Activated CD4-positive, alpha-beta T cell treated with anti-CD3 and anti-CD28 coated beads, Interleukin-2, Interleukin-6, amounts not matched to agents 100 ng/mL and 50 ng/mL, durations not matched to agents 16 hours and 8 hours (primary cell): ENCODE measurements at places on chromosomes 1 and 21.

DNA sequence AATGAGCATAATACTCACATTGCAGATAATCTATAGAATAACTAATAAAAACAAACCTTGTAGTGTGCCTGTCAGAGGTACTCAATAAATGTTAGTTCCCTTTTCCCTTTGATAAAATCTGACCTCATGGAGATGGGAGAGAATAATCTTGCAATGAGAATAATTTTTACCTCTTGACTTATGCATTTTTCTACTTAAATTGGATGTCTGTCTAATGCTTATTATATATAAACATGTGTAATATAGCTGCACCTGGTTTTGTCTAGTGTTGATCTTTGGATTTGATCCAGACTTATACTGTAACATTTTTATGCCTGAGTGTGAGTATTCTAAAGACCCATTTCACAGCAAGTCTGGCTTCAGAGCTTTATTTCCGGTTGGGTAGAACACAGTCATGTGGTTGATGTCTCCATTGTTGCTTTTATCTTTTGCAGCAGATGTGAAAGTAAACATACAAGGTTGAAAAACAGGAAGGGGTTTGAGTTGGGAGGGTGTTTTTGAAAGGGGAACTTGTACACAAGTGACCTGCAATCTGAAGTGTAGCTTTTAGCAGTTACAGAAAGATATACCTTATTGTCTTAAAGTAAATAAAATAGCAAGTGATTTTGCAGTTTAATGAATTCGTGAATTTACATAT lies 12.4 kb downstream of the EPB41 start:
- DNase-seq, result peak; percentile 79

DNA sequence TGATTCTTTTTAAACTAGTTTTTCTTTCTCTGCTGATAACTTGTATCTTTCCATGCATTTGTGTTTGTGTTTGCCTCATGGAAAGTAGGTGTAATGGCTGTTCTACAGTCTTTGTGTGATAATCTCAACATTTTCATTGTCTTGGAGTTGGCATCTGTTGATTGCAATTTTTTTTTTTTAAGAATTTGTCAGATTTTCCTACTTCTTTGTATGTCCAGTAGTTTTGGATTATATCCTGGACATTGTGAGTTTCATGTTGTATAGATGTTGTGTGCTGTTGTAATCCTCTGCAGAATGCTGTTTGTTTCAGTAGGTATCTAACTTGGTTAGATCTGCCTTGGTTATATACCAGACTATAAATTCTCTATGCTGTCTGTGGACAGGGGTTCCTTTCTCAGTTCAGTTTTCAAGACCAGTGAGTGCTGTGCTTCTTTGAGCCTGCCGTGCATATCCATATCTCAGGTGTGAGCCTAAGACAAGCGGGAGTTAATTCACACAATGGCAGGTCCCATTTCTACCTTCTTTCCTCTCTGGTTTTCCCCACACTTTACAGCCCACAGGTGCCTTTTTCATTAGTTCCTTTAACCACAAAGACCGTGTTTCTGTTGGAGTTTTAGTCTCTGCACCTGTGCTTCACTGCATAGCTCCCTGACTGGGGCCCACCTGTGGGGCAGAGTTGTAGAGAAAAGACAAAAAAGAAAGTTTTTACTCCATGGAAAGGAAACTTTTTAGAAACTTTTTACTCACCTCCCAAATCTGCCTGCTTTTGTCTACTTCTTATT lies 69.9 kb downstream of the ITSN1 start:
- no peak for DNase-seq

DNA sequence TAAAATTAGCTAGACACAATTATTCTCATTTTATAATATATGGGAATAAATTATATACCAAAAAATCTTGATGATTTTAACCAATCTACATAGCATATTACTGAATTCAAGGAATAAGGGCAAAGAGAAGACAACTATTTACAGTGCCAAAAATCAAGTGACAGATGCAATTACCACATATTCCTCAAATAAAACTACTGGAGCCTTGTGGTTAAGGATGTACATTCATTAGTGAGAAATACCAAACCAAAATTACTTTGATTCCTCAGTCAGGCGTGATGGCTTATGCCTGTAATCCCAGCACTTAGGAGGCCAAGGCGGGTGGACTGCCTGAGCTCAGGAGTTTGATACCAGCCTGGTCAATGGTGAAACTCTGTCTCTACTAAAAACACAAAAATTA lies 68.8 kb upstream of the RBM34 start:
- DNase-seq, result no peak

- peak; percentile 58 for DNase-seq
These were observed 68.9 kb downstream of the TENT5C start for GRCh38 chr1:117674521-117675400.

DNA sequence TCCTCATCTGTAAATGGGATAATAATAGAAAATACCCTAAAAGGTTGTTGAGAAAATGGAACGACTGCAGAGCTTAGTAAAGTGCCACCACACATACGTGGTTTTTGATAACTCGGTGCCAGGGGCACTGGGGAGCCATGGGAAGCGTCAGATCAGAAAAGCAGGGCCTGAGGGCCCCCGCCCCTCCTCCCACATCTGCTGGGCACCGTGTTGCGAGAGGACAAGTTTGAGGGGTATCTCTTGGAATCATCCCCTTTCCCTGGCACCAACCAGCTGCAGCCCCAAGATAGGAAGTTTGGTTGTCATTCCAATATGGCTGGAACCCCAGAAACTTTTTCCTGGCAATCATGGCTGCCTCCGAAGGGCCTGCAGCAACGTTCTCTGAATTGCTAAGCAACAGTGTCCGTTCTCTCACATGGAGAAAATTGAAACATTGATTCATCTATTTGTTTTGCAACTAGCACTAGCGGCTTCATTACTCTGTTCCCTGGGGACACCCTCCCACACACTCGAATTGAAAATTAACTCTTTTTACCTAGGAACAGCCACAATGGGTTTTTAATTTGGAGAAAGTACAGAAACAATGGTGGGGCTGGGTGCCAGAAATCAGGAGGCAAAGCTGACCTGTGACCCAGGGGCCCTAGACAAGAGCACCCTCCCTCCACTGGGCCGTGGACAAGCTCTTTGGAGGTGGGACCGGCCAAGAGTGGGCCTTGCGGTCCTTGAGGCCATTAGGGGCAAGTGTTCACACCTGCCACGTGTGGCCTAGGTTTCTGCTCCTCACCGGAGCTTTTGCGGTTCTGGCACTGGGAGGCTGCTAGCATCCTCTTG lies 190.0 kb upstream of the VAMP3 start:
- DNase-seq, result no peak

DNA sequence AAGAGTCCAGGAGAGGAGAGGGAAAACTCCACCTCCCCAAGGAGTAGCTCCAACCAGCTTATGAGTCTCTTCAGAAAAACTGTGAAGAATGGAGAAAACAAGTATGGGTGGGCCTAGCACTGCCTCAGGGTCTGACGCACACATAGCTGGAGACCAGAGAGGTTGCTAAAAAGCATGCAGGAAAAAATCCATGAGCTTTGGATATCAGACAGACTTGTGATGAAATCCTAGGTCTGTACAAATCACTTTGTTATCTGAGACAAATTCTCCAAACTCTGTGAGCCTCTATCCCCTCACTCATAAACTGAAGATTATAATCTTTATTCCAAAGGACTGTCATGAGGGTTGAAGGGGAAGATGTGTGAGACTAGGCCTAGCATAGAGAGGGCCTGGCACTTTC lies 141.5 kb upstream of the FGGY start:
- no peak for DNase-seq

- DNase-seq, result peak; percentile 13
These were observed at the start of gene ZNF436 for GRCh38 chr1:23369335-23370013. TSS of gene ZNF436 (minus strand) at chr1:23369836. CDS start at chr1:23368005, 1,831 bp downstream.

GRCh38 chr1:61682891-61683290 lies 42.0 kb downstream of the TM2D1 start:
- no peak for DNase-seq

DNA sequence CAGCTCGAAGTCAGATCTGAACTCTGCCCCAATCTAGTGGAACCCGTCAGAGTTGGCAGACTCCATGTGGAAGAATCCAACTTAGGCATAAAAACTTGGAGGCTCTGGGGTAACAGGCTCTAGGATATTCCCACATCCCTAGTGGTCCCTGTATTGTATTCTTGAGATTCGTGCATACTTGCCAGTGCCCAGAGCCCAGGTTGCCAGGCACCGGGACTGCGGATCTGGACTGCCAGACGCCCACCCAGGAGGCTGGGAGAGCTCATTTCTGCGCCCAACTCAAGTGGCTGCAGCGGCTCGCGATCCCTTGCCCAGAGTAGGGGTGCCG lies 1.1 kb downstream of the GRIK1 start:
- no peak for DNase-seq

DNA sequence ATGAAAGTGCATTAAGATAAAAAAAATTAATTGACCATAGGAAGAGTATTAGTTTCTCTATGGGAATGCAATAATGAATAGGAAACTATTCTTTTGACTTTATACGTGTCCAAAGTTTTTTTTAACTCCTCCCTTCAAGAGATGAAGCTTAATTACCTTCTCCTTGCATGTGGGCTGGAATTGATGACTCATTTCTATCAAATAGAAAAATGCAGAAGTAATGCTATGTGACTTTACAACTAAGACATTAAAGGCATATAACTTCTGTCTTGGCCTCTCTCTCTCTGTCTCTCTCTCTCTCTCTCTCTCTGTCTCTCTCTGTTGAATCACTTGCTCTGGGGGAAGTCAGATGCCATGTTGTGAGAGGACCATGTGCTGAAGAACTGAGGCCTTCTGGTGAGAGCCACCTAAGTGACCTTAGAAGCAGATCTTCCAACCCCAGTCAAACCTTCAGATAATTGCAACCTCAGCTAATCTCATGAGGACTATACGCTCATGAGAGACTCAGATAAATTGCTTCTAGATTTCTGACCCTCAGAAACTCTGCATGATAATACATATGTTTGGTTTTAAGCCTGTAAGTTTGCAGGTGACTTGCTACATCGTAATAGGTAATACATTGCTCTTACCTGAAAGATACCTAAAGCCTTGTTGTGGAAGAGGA lies 414.2 kb downstream of the KCNT2 start:
- no peak for DNase-seq

- DNase-seq, result no peak
These were observed 37.3 kb upstream of the LPAR3 start for GRCh38 chr1:84930329-84930728.

GRCh38 chr21:30710499-30710898 lies 8.1 kb downstream of the KRTAP21-3 start:
- DNase-seq, result peak; percentile 14

DNA sequence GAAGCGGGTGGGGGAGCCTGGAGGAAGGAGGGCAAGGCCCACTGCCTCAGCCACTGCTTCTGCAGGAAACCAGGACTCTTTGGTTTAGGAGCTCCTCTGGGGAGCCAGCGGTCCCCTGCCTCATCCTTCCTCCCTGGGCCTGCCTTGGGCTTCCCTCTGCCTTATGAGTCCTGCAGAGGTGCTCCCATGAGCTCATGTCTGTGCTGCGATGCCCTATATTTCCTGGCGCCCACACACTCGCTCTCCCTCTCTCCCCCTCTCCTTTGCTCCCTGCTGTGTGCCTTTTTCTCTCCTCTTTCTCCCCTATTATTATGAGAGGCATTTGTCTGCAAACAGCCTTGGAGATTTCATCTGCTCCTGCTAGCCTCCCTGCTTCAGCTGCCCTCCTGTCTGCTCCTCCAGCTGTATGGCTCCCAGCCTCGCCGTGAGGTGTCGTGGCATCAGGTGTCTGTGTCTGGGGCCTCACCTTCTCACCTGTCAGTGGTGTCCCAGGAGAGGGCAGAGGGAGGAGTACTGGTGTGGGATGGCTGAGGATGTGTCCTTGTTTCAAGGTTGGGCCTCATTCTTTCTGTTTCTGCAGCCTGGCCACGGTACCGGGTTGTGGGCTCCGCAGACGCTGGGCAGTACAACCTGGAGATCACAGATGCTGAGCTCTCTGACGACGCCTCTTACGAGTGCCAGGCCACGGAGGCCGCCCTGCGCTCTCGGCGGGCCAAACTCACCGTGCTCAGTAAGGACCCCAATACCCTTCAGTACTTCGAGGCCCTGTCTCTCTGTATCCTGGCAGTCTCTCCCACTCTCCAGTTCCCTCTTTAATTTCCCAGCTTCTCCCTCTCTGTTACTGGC lies 84.2 kb downstream of the KIRREL1 start:
- no peak for DNase-seq

GRCh38 chr1:221992427-221992826 lies 250.5 kb upstream of the DUSP10 start:
- peak; percentile 28 for DNase-seq

DNA sequence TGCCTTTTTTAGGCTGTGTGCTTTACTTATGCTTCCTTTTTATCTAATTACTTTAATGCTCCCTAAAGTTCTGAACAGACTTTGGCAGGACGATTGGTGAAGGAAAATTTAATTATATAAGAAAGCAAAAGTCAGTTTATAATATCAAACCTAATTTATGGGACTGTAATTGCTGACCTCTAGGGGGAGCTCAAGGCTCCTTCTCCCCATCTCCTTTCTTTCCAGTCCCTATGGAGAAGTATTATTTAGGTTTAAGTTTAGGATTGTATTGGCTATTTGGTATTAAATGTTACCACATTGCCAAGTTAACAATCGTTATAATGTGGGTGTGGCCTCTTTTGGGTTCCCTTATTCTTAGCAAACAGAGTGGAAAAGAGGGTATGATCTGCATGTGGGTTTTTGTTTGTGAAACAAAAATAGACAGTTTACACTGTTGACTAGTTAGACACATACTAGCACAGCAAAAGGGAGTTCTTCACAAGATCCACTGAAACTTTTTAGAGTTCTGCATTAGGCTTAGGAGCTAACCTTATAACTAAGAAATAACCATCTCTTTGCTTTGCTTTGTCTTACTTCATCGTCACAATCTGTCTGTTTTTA lies 48.2 kb upstream of the TNFSF4 start:
- peak; percentile 8 for DNase-seq

DNA sequence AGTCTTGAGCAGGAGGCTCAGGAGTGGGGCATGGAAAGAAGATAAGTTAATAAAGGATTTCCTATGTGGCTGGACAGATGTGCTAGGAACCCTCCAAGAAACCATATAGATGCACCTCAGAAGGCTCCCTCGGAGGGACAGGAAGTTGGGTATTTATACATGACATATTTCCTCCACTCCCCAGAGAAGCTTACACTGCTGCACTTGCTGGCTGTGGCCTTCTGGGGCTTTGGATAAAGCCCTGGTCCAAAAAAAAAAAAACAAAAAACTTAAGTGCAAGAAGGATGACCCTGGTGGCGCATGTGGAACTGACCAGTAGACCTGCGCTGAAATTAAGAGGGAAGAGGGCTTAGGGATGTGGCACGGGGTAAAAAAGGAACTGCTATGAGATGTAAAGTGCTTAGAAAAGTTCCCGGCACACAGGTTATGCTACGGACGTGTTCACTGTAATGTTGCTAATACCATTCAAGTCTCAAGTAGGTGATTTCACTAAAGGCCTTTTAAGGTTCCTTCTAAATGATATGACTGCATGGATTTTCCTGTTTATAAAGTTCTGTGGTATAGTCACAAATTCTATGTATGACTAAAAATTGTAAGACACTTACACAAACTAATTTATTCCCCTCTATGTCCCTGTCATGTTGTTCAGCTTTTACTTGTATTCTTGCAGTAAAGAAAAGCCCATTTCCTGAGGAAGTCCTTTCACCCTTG lies 253.6 kb downstream of the HMCN1 start:
- peak; percentile 39 for DNase-seq

DNA sequence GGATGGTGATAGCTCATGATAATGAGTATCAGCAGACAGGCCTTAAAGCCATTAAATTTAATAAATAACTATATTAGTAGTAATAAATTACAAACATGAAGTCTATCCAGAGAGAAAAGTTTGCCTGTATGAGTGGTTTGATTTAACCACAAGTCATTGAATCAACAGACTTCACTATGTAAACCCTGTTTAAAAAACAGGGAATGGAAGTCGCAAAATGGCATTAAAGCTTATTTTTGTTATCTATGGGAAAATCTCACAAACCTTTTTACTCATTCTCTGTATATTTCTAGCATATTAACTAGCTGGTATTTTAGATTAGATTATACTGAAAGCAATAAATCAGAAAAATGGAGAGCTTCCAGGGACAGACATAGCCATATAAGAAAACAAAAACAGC lies 45.3 kb downstream of the SASS6 start:
- no peak for DNase-seq
